ENCODE measurements at places on chromosomes 12 and 14.

DNA sequence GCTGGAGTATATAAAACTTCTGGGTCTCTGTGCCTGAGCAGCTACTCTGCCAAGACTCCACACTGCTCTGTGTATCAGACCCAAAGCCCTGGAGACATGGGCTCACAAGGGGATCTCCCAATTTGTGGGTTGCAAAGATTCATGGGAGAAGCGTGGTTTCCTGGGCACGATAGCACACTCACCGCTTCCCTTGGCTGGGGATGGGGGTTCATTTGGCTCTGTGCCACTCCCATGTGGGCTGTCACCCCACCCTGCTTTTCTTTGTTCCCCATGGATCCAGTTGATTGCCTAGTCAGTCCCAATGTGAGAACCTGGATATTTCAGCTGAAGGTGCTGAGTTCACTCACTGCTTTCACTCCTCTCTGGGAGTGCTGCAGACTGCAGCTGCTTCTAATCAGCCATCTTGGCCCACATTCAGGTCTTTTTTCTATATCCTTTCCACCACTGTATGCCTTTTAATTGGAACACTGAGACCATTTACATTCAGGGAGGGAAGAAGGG lies 40.0 kb upstream of the PCNX4 start:
- DNase-seq = no peak

- no peak for DNase-seq
These were observed 29.3 kb downstream of the HMGA2 start for GRCh38 chr12:65853489-65854157.

DNA sequence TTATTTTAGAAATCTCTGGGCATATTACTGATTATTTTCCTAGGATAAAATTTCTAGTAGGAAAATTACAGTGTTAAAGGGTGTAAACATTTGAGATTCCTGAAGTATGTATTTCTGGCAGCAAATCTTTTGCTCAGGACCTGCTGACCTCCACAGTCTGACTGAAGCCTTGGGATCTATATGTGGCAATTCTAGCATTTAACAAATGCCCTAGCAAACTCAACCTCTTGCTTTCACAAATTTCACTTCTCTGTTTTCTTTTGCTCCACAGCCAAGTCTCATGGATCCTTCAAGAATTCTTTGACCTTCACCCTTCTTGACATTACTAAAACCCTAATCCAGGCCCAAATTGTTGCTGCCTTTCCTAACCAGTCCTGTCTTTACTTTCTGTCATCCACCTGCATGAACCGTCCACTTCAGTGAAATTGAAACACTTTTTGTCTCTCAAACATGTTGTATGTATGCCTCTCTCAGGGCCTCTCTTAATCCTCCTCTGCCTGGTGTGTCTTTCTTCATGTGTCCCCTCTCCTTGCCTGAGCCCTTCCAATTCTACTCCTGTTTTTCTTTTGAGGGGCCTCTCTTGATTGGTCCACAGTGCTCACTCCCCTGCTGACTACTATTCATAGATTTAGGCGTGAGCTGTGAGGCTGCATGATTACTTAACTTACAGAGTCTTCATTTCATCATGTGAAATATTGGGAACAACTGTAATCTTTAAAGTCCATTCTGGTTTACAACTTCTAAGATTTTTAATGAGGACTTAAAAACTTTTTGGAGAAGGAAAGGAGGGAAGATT lies 5.1 kb upstream of the DYRK4 start:
- no peak for DNase-seq

DNA sequence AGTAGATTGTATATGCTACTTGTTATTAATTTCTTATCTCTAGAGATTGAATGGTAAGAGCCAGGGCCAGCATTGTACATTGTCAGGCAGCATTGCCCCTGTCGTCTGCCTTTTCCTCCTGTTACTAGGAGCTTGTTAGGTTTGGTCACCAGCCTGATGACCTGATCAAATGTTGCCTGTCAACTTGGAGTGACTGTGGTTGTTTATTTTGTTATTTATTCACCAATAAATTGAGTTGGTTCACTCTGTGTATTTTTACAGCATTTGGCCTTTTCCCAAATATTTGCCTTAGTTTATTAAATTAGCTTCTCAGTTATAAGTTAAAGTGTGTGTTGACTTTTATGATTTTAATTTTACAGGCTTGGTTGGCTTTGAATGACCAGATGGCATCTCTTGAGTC lies 88.4 kb downstream of the PRKCH start:
- no peak for DNase-seq

DNA sequence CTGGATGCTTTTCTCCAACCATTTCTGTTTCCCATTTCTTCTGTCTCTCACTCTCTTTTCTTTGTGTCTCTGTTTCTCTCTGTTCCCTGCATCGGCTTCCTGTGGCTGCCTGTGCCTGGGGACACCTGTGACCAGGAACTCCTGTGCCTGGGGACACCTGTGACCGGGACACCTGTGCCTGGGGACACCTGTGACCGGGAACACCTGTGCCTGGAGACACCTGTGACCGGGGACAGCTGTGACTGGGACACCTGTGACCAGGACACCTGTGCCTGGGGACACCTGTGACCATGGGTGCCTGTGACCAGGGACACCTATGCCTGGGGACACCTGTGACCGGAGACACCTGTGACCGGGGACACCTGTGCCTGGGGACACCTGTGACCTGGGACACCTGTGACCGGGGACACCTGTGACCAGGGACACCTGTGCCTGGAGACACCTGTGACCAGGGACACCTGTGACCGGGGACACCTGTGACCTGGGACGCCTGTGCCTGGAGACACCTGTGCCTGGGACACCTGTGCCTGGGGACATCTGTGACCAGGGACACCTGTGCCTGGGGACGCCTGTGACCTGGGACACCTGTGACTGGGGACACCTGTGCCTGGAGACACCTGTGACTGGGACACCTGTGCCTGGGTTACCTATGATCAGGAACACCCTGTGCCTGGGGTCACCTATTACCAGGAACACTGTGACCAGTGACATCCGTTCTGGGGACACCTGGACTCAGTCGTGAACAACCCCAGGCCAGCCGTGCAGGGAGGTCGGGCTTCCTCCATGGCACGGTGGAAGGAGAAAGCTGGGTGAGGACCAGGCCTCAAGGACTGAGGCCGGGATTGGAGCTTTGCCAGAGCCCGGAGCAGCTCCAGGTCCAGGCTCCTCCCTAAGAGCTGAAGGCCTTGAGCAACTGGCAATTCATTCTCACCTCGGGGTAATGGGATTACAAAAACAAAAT lies 23.4 kb upstream of the FBRSL1 start:
- no peak for DNase-seq

GRCh38 chr12:128474916-128475315 lies 207.9 kb downstream of the TMEM132C start:
- DNase-seq = no peak
